ENCODE measurements at places on chromosomes 5 and 9.

GRCh38 chr9:91803970-91804752 is 145.9 kb downstream of the ROR2 start:
- DNase-seq, result no peak

DNA sequence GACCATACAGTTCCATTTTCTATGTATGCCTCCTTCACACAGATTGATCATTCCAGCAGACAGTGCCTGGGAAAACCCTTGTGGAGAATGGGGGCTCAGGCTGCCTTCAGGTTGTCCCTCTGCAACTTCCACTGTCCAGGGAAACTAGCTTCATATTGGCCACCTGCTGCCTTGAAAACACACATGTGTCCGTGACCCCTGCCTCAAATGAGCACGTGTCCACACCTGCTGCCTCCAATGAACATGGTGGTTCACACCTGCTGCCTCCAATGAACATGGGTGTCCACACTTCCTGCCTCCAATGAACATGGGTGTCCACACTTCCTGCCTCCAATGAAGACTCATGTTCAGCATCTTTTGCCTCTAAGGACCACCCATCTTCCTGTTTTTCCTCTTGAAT is 185.4 kb upstream of the ADCY2 start:
- no peak for DNase-seq

- DNase-seq, result peak; percentile 16
These were observed 98.9 kb upstream of the FCN2 start for GRCh38 chr9:134781591-134782302.

DNA sequence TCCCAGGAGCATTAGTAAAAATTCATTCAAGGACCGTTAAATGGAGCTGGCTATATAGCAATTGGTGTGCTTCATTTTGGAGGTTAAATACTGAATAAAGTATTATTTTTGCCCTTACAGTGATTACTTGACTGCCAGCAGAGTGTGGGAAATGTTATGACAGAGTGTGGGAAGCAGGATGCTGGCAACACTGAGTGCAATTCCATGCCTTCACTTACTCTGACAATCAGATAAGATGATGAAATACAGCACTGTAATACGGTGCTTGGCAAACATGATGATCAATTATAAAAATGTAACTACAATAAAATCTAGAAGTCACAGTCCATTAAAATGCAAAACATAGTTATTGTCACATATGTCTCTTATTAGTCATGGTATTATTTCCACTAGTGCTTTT is 651.3 kb downstream of the PTPRD start:
- DNase-seq, result no peak

DNA sequence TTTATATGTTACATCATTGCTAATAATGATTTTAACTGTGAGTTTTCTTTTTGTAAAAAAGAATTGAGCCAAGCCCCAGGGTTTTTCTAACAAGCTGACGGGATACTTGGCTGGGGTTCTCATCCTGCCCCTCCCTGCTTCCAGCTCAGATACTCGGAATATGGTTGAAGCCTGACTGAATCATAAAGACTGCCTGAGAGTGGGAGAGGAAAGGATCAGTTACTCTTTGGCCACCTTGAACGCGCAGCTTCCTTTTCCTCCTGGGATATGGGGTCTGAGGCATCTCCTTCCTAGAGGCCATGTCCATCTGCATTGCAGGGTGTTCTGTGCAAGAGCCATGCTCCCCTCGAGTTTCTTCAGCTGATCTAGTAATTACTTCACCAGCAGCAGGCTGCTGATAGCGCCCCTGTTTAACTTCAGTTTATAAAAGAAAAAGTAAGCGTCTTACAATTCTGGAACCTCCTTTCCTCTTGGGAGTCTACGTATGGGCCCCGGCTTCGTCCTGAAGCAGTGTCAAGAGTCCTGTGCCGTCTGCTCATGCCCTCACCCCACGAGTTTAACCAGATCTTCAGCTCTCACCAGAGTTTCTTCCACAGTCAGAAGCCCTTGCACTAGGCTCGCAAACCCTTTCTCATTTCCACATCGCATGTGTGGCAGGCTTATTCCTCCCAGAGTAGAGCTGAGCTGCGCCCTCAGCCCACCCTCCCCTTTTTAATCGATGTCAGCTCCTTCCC is 130.0 kb downstream of the MVB12B start:
- DNase-seq, result no peak

- DNase-seq, result no peak
These were observed 620.0 kb downstream of the CCDC171 start for GRCh38 chr9:16172796-16173195.

- DNase-seq, result no peak
These were observed 11.2 kb downstream of the HMGCR start for GRCh38 chr5:75348241-75348640.

DNA sequence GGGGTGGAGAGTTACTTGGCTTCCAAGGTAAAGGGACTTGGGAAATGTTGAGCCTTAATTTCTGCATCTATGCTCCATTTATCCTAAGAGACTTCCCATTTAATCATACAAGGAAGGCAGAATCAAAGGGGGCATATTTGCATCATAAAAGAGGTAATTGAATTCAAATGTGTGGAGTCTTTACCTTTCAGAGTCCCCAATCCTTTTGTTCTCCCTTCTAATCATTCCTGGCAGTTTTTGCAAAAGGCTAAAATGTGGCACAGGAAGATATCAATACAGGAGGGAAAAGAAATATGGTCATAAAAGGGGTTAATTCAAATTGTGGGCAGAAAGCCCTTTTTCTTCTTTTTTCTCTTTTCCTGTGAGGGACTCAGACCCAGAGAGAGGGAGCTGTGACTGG is 69.5 kb downstream of the SFXN1 start:
- no peak for DNase-seq

DNA sequence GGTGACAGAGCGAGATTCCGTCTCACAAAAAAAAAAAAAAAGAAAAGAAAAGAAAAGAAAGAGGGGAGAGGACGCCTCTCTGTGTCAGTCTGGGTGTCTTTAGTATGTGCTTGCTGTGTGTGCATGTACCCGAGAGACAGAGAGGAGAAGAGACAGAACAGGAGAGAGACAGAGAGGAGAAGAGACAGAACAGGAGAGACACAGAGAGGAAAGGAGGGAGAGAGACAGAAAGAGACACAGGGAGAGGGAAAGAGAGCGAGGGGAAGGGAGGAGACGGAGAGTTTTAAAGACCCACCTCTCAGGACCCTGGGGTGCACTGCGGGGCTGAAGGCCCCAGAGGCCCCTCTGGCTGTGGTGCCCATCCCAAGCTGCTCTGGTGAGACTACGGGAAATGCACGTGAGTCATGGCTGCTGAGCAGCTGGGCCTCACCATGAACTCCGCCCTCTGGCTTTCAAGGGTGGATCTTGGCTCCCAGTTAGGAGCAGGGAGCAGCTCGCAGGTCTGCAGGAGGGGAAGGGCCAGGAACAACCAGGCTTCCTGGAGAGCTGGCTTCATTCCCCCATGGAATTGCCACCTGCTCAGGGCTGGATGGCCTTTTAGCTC is 7.9 kb downstream of the SLC6A3 start:
- DNase-seq, result no peak

GRCh38 chr5:173479711-173480110 is 136.7 kb downstream of the BOD1 start:
- DNase-seq, result no peak

DNA sequence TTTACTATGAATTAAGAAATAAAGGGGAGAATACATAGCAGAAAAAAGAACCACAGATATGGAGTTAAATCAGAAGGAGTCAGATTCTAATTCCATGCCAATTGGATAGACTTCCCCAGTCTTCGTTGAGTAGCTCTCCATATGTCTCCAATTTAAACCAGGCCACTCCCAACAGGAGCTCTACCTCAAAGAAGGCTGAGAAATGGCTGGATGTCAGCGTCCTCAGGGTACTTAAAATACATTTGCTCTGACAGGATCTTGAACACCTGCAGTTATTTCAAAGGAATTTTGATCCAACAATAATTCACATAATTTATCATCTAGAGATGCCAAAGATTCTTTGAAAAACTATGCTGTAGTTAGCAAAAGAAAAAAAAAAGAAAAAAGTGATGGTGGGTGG is 133.9 kb upstream of the FBN2 start:
- no peak for DNase-seq

DNA sequence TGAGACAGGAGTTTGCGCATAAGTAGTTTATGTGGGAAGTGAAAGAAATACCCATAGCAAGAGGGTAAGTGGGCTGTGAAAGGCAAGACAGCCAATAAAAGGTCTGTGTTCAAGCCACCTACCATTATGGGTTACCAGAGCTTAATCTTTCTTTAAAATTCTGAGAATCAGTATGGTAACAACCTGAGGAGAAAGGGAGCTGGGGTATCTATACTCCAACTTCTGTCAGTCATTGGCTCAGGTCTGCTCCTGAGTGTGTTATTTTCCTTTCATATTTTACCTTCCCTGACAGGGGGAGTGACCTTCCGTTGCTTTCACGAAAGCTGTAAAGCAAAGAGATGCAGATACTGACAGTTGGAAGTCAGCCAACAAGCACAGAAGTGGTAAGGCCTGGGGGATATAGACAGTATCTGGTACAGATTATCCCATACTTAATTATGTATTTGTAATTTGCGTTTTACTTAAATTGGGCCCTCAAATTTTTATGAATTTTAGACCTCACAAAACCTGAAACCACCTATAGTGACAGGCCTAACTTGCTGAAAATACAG is 233.4 kb downstream of the RAB3C start:
- no peak for DNase-seq
